Stromal cell of bone marrow (primary cell): ENCODE measurements at places on chromosomes 12 and 14.
A peak's percentile ranks its signal among the peaks of the same experiment; 100 is the strongest.

GRCh38 chr12:100668945-100669536 is 95.6 kb downstream of the GAS2L3 start:
- DNase-seq: peak; percentile 14

- no peak for DNase-seq
Observed at GRCh38 chr14:69614592-69614991, 3.2 kb downstream of the SUSD6 start.

- DNase-seq: no peak
Observed at GRCh38 chr14:67970923-67971322, 151.3 kb downstream of the RAD51B start.

DNA sequence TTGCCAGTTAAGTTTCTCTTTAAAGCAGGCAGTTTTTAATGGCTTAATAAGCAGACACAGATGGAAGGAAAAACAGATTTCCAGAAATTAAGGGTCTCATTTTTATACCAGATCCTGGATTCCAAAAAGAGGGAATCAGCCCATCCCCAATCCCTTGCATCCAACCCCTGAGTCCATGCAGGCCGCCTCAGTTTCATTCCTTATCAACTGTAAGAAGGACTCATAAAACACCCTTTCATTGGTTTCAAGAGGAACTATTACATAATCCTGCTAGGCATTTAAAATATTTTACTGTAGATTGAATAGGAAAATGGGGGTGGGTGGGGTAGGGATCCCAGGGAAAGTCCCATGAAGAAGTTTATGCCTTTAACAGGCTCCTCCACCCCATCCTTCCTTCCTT is 9.4 kb downstream of the CCDC184 start:
- DNase-seq: no peak

GRCh38 chr14:65414961-65415589 is 2.5 kb downstream of the FUT8 start:
- no peak for DNase-seq

GRCh38 chr12:57623385-57623784 is 9.6 kb downstream of the B4GALNT1 start:
- DNase-seq: no peak

DNA sequence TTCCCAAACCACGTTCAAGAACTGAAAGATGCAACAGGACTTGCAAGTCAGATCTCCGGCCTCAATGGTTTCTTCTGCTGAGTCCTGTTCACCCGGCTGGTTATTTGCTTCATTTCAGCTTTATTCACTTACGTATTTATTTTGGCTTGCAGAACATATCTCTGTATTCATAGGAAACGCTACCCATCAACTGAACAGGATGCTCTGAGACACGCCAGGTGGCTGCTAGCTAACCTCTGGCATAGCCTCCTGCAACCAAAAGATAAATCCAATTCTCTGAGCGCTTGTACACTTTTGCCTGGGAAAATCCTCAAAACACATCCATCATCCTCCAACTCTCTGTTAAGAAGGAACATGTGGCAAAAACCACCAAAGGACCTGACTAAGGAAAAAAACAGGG is 17.3 kb downstream of the MAP3K9 start:
- no peak for DNase-seq

GRCh38 chr12:64672925-64673409 is 62.7 kb downstream of the RASSF3 start:
- DNase-seq: no peak

DNA sequence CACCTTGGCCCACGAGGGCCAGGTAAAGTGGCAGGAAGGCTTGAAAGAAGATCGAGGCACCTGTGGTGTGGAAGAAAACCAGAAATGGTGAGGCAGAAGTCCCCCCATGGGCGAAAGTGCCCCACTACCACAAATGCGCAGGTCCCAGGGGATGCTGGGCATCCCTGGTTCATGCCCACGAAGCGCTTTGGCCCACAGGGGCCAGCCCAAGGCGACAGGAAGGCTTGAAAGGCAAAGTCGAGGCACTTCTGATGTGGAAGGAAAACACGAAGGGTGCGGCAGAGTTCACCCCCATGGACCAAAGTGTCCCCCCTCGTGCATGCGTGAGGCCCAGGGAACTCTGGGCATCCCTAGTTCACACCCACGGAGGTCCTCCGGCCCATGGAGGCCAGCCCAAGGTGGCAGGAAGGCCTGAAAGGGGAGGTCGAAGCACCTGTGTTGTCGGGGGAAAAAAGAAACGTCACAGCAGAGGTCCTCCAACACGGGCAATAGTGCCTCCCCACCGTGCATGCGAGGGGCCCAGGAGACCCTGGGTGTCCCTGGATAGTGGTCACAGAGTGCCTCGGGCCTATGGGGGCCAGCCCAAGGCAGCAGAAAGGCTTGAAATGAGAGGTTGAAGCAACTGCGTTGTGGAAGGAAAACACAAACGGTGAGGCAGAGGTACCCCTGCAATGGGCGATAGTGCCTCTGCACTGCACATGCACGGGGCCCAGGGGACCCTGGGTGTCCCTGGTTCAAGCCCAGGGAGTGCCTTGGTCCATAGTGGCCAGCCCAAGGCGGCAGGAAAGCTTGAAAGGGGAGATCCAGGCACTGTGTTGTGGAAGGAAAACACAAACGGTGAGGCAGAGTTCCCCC is 373.9 kb downstream of the ALG10 start:
- DNase-seq: no peak

DNA sequence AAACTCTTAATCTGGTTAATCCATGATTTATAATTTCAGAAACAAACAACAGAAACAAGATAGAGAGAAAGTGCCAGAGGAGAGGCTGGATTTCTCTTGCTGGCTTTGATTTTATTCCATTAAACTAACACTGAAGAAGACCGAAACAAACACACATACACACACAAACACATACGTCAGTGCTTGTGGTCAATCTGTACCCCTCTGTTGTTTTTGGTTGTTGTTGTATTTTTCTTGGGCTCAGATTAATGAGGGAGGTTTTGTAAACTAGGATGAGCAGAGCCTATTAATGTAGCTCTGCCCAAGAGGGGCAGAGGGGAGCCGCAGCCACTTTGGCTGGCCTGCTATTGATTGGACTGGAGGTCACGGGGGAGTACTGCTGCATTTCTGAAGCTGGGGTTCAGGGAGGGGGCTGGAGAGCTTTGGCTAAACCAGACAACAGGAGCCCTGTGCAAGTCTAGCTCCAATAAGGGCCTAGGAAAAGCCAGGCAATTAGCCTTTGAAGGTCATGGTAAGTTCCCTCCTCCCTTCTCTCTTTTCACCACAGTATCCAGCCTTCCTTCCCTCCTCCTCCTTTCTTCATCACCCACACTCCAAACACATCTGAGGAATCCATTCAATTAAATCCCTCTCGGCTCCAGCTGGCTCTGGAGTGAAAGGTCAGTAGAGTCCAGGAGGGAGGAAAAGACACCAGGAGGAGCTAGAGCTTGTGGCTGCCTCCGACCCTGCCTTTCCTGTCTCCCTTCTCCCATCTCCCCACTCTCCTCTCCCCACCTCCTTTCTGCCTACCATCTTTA is 344.1 kb upstream of the LMO3 start:
- DNase-seq: no peak
